Activated effector memory CD4-positive, alpha-beta T cell treated with anti-CD3 and anti-CD28 coated beads, Interleukin-2, amount 50 U/mL, for 16 hours (primary cell): ENCODE measurements at places on chromosomes 5 and 9.

- DNase-seq, result peak; percentile 65
Observed at GRCh38 chr9:7234144-7234543, 476.4 kb downstream of the KDM4C start.

DNA sequence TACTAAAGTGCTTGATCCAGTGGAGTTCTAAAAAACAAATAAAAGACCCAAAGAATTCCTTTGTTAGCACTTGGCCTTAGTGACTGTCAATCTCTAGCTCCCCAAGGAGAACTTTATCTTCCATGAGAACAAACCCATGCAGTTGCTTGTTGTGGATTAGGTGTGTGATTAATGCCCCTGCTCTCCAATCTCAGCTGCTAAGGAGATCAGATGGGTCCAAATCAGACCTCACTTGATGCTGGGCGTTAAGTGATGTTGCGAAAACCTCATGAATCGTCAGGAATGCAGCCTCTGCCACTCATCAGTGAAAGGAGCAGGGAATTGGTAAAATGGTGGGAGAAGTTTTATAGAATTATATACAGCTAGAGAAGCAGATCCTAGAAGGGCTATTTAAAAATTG is 133.7 kb downstream of the DMAC1 start:
- DNase-seq, result no peak

GRCh38 chr5:79851391-79851863 is 139.6 kb downstream of the MTX3 start:
- DNase-seq, result no peak

- no peak for DNase-seq
Observed at GRCh38 chr9:6441269-6441668, 28.3 kb downstream of the UHRF2 start.

GRCh38 chr5:157528036-157528632 is 47.4 kb downstream of the ADAM19 start:
- DNase-seq, result no peak

GRCh38 chr5:91384671-91385430 is 1.7 kb upstream of the ARRDC3 start:
- DNase-seq, result no peak

GRCh38 chr5:167304834-167305469 is 986.5 kb upstream of the WWC1 start:
- no peak for DNase-seq

DNA sequence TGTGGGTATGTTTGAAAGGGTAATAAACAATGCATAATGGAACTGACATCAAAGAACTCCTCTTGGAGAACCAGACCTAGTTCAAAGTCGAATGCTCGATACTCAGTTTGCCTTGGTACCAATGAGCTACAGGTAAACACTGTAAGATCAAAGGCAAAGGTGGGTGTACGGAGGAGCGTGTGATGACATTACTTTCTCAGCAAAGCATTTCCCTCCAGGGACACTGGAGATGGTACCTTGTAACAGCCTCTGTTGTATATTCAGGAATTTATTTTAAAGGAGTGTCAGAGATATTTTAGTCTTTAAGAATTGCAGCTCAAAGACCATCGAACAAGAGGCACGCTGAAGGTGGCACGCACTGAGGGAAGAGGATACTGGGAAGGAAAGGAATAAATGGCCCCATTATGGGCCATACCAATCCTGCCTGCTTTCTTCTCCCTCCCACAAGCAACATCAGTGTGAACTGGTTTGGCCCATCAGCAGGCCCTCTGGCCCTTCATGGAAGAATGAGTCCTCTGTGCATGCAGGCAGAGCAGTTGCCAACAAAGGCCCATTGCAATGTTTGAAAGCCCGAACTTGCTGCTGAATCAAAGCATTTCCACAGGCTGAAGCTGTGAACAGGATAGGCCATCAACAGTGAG is 410.2 kb downstream of the ACTL7B start:
- DNase-seq, result no peak

DNA sequence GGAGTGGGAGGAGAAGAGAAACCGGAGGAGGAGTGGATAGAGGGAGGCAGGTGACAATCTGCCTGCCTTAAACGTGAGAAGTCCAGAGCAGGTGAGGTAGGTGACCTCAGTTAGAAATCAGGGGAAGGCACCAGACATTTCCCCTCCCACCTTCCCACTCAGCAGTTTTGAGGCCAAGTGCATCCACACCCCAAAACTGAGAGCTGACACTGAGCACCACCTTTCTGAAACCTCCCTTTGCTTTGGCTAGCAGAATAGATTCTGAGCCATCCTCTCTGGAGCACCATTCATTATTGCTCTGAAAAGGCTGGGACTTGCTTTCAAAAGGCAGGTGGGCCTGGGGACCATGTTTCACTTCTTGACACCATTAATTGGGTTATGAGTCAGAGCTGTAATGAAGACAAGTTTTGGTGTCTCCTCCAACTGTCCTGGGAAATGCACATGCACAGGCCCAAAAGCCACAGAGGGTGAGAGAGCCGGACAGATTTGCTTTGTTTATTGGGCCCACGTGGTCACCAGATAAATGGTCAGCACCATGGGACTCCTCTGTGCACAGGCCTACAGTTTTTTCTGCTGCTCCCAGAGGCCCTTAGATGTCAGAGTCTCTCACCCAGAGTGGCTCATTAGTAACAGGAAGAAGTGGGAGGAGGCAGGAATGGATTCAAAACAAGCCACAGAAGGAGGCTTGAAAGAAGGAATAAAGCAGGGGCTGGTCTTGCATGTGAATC is 314.7 kb downstream of the TLE1 start:
- no peak for DNase-seq

- no peak for DNase-seq
Observed at GRCh38 chr5:131795228-131795627, 1.6 kb downstream of the FNIP1 start.

- DNase-seq, result no peak
Observed at GRCh38 chr5:95836544-95836943, 14.0 kb upstream of the GLRX start.

- DNase-seq, result no peak
Observed at GRCh38 chr5:54700986-54701578, 183.5 kb downstream of the SNX18 start.

DNA sequence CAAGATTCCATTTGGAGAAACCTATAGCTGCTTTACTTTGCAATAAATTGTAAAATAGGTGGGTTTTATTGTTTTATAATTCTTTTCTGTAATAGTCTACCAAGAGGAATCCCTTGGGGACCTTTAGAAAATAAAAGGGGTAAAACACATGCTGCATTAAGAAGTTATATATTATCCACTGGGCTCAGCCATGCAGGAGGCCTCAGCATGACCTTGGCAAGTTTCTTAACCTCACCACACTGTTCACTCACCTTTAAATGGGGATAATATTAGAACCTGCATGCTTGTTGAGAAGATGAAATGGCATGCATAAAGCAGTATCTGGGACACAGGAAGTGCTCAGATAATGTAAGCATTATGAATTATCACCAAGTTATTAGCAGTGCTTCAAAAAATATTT is 120.2 kb downstream of the SEMA5A start:
- DNase-seq, result no peak

- DNase-seq, result no peak
Observed at GRCh38 chr5:78424665-78425064, 64.2 kb downstream of the SCAMP1 start.

- no peak for DNase-seq
Observed at GRCh38 chr5:172823840-172824362, 10.2 kb upstream of the ERGIC1 start.

GRCh38 chr5:91378752-91379211 is 4.3 kb downstream of the ARRDC3 start:
- no peak for DNase-seq

DNA sequence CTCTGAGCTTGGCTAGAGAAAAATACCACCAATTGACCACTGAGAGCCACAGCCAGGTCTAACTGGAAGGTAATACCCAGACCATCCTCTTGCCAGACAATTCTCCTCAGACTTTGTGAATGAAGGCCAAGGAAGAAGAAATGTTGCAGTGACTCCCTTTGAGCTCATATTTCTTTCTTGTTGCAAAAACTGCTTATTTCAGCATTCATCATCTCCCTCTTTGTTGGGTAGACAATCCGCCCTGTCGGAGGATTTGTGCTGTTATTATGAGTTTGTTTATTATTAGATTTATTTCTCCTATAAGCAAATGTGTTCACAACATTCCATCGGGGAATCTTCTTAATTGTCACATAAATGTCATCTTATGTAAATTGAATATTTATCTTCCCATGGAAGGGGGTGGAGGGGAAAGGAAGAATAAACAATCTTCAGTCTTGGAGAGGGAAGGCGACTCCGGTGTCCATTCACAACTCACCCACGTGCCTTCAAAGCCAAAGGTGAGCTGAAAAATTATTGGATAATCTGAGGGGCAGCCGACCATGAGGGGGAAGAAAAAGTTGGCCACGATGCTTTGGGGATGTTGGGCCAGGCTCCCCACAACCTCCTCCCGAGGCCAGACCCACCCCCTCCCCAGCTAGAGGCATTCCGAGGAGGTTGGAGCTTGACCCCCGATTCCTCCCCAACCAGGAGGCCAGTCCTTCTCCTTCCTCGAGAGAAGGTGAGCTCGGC is 1.8 kb upstream of the JADE2 start:
- no peak for DNase-seq

DNA sequence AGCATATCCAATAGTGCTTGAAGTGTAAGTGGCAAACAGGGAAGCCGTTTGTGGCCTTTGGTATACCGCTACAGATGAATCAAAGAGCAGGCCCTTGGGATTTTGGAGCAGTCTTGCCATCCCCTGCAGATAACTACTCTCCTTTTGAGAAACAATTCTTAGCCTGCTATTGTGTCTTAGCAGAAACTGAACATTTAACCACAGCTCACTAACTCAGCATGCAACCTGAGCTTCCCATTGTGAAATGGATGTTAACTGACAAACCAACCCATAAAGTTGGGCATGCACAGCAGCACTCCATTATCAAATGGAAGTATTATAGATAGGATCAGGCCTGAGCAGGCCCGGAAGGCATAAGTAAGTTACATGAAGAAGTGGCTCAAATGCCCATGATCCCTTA is 315.3 kb upstream of the PTGER4 start:
- DNase-seq, result no peak

DNA sequence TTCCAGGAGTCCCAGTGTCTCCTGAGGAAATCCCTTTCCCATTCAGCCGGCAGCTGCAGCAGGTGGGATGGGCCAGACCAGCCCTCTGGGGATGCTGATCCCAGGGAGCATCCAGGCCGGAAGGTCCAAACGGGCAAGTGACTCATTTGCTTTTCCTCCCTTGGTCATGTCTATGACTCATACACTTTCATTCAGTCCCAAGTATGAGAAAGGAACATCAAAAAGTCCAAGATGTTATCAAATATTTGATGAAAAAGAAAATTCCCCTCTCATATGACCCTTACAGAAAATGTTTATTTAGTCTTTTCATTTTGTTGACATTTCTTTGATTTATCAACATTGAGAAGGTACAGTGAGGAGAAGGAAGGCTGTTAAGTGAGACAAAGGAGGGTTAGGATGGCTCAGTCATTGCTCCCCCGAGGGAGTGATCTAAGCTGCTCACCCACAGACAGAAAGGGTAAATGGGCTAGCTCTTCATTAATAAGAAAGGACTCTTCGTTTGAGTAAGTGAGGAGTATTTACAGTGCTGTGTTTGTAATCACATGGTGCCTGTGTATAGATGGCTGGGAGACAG is 117.6 kb upstream of the ANKRD55 start:
- DNase-seq, result no peak

GRCh38 chr5:179610109-179610902 is 13.2 kb downstream of the HNRNPH1 start:
- DNase-seq, result peak; percentile 57

- DNase-seq, result no peak
Observed at GRCh38 chr9:102845827-102846371, 149.2 kb upstream of the CYLC2 start.

DNA sequence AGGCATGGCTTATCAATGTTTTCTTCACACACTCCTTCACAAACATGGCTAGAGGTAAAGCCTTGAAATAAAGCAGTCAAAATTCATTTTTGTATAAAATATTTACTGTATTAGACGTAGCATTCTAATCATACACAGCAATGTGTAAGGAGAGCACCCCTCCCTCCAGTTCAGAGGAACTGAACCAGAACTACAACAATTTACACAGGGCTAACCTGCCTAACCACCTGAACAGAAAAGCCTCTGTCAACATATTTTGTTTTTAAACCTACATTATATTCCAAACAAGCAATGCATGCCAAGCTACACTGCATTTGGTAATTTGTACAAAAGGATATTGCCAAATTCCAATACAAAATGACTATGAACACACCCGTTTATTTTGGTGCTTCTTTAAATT is 41.6 kb downstream of the MLLT3 start:
- DNase-seq, result no peak

DNA sequence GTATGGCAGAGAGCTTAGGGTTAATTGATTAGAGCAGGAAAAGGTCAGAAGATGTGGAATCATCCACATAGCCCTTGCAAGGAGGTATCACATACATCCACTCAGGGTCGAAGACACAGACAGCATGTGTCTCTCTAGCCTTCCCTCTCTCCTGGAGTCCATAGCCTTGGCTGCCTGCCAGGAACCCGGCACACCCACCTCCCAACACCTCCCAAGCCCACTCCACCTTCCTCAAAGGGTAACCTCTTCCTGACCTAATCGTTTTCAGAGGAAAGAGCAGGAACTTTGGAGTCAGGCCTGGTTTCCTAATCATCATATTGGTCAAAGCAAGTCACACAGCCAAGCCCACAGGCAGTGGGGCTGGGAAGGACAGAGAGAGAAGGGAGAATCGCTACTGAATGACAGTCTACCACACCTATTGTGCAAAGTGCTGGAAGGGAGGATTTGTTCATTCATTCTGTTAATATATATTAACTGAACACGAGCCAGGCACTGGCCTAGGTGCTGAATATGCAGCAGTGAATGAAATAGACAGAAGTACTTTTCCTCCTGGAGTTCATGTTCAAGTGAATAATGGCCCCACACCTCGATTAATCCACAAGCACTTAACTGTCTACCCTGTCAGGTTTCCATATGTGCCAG is 107.8 kb downstream of the KCNIP1 start:
- no peak for DNase-seq

- no peak for DNase-seq
Observed at GRCh38 chr5:107112216-107112615, 558.5 kb downstream of the EFNA5 start.

GRCh38 chr5:98463676-98464075 is 309.8 kb upstream of the RGMB start:
- DNase-seq, result no peak

DNA sequence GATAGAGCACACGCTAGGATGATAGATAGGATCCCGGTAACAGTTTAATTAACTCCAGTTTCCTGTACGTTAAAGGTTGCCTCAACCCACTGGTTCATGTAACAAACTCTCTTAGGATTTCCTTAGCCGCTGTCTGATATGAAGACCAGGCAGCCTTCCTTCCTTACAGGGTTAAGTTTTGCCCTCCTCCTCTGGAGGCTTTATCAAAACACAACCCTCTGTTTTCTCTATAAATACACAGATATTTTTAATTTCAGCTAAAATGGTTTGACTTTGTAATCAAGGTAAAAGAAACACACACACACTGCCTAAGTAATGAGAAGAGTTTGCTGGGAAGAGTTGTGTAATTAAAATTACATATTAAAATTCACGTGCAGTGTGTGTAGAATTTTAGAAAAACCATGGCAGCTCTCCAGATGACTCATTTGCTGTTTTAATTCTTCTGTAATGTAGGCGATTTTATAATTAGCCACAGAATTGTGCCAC is 369.8 kb downstream of the CSNK1G3 start:
- no peak for DNase-seq
